ENCODE measurements at places on chromosomes 7 and 10.

DNA sequence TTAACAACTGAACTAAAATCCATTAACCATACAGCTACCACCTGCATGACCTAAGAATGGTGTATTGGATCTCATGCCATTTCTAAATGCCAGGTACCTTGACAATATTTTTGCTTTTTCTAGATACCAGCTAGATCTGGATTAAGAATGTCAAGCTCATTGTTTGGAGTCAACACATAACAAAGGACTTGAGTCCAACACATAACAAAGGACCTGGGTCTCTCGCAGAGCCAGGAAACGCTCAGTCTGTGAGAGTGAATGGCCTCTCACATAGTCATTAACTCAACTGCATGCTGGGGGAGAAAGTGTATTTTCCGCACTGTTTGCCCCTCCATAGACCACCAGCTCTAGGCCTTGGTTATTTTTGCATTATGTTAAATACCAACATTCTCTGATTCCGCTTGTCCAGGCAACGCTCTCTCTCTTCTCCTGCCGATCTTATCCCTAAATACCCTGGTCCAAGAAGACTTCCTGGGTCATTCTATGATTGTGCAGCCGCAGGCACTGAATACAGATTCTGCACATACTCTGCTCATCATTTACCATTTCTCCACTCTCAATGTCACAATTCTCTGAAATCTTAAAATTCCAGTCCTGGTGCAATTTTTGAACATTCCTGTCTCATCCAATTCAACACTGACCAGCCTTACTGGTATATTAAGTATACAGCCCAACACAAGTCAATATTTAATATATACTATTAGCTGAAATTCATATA, 31.2 kb downstream of the ITIH5 start:
- no peak for DNase-seq

DNA sequence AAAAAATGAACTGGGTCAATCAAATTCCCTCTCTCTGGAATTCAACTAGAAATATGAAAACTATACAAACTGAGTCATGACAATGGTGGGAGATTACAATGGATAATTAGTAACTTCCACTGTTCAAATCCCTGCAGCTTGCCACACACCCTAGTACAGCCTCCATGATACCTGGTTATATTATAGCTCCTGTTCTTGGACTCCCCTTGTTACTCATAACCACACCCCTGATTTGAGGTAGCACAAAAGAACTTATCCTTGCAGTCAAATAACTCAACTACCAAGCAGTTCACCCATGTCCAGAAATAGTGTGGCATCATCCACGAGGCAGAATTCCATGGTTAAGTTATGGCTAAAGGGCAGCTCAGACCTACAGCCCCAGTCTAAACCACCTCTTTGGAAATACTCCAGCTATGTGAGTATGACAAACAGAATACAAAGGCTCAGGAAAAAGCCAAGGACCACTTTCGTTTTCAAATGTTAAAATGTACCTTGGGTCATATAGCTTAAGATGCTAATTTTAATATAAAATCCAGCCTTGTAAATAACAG, 164.7 kb downstream of the CPEB3 start:
- DNase-seq = no peak

GRCh38 chr7:150976529-150977381, 1.4 kb downstream of the KCNH2 start:
- DNase-seq = no peak

DNA sequence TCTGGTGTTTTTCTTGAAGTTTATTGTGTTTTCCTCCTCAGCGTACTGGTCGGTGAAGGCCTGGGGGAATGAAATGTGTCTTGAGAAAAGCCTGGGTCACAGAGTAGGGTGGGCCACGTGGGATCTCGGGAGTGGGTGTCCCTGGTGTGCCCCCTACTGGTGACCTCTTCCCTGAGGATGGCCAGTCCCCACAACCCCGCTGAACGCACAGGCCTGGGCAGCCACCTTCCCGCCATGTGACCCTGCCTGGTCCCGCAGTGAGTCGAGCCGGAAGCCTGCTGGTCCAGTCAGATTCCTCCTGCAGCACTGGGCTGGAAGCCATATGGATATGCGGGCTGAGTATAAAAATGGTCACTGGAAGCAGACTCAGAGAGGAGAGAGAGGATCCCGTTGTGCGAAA, 52.9 kb upstream of the GNA12 start:
- no peak for DNase-seq

- DNase-seq = no peak
These were observed 18.4 kb upstream of the ZCCHC24 start for GRCh38 chr10:79463578-79464496.

- DNase-seq = no peak
These were observed 8.5 kb upstream of the NFE2L3 start for GRCh38 chr7:26143298-26144048.

DNA sequence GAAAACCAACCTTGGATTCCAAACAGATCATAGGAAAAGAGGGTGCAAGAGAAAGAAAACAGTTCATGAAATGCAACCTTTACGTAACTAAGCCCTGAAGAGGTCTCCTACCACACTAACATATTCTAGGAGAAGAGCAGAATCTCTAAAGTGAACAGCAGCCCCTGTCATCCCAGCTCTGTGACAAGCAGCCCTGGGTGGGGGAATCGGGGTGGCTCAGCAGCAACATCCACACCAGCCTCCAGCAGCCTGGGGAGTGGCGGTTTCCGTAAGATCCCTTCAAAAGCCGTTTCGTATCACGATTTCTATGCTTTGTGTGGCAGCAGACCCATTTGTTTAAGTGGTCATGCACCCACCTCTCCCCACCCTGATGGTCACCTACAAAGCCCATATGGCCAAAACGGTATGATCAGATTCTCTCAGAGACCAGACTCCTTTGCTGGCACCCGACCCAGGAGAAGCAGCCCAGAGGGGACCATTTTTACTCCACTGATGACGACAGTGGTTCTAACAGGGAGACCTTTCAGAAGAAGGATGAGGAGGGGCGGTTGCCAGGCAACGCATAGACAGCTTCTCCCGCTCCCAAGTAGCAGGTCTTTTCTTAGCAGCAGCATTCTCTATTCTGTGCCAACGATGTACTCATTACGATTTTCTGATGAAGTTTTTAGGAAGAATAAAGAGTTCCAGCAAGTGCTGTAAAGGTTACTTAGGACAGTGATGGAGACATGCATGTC, 300.6 kb downstream of the DNAJB6 start:
- DNase-seq = no peak

DNA sequence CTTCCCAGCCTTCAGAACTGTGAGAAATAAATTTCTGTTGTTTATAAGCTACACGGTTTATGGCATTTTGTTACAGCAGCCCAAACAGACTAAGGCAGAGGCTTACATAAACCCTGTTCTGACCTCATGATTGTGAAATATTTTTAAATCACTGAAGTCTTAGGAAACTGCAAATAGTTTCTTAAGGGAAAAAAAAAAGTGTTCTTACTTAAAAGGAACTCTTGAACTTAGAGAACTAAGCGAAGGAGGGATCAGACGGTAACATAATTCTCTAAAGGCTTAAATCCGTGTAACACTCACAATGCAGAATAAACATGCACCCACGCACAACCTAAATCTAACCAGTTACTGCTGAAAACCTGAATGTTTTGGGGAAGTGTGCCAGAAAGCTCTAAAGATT, 749.1 kb upstream of the LRRTM3 start:
- DNase-seq = peak; percentile 1

GRCh38 chr7:2134740-2135139, 98.0 kb downstream of the MAD1L1 start:
- DNase-seq = no peak

DNA sequence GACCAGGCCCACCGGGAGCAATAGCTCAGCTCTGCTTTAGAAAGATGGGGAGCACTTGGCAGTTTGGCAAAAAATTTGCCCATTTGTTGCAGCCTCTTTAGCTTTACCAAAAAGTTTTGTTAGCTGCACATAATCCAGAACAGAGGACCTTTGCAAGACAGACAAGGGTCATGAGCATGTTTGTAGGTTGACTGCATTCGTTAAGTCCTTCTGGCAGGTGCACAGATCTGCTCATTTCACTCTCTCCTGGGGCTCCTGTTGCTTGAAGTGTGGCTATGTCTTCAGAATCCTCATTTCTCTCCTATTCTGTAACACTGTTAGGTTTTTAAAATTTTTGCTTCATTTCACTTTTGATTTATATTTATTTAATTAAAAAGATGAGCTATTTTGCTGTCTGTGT, 96.8 kb downstream of the MYOF start:
- no peak for DNase-seq

- no peak for DNase-seq
These were observed 95.7 kb upstream of the SVIL start for GRCh38 chr10:29730458-29730857.

GRCh38 chr7:133742709-133743538, 384.2 kb upstream of the LRGUK start:
- peak; percentile 5 for DNase-seq

DNA sequence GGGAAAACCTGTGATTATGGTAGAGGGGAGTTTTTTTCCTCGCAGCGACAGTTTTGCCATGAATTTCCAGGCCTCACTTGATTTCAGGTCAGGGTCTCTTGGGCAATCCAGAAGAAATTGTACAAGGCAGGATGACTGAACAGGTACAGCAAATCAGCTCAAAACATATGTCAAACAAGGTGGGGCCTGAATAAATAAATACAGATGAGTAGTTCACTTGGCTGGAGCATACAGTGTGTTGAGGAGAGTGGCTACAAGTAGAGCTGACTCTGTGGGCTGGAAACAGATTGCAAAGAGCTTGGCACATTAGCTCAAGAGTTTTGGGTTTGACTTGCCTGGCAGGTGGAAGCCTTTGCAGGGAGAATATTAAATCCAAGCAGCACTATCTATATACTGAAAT, 15.0 kb downstream of the GIMAP8 start:
- no peak for DNase-seq

DNA sequence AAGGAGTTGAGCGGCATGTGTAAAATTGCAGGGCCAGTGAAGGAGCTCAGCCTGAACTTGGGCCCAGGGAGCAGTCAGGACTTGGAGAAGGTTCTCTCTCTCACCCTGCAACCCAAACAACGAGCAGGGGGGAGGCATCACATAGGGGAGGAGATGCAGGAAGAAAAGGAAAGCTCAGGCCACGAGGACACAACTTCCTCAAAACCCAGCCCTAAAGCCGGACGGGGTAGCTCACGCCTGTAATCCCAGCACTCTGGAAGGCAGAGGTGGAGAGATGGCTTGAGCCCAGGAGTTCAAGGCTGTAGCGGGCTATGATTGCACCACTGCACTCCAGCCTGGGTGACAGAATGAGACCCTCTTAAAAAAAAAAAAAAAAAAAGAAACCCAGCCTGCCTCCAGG, 629.1 kb downstream of the PARD3 start:
- no peak for DNase-seq

DNA sequence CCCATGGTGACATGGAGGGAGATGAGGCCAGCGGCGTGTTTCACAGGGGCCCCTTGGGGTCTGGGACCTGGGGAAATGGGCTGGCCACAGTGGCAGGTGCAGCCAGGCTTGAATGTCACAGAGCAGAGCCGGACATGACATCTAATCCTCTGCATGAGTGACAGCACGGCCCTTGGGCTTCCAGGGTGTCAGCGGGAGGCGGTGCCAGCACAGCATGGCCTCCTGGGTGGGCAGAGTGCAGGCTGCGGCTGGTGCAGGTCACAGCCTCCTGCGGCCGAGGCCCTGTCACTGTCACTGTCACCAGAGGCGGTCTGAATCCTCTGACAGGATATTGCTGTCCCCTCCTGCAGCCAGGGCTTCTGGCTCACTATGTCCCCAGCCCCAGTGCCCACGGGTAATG, 18.2 kb downstream of the BHLHA15 start:
- DNase-seq = no peak

DNA sequence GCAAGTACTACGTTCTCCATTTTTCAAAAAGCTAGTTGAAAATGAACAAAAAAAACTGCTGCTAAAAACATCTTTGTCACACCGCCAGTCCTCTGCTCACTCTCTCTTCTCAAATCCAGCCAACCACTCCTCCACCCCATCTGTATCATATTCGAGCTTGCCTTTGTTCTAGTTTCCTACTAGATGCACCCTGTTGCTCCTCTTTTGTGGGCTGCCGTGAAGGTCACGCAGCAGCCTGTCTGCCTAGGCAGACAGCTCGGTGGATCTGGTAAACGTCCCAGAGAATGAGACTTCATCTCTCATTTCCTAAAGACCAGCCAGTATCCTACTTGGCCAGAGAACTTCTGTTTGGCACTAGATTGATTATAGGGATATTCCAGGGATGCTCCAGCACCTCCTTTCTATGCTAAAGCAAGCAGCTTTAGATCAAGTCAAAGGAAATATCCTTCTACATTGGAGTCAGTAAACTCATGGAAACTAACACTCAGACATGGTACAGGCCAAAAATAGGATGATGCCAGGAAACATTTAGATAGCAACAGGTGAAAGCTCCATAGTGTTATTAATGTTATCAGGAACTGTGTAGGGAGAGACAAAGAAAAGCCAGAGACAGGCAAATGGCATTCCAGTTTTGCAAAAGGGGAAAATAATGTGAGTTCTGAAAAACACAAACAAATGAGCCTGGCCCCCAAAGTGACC, 8.7 kb upstream of the PLXNA4 start:
- DNase-seq = no peak

DNA sequence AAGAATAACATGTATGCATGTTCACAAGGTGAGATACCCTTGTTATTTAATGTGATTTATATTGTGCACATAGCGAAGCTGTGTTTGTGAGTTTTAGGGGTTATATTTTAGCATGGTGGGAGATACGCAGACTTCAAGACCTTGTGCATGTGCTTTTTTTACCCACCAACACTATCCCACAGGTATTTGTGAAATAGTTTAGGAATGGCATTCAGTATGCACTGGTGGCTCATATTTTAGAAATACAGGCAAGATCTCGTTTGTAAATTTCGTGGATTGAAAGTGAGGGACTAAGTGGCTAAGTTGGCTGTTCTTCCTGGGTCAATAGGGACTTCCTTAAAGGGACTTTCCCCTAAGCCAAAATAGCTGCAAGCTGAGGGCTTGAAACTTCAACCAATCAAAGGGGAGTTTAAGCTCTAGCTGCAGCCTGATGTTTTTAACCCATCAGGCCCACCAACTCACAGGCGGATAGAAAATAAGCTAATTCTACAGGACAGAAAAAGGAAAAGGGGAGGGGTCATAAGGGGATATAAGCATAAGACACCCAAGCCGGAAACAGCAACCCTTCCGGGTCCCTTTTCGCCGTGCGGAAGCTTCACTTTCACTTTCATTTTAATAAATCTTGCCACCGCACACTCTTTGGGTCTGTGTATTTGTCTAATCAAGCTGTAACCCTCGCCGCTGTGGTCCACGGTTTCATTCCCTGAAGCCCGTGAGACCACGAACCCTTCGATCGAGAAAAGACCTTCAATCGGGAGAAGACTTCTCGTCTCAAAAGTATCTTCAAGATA, 291.0 kb downstream of the GPR158 start:
- no peak for DNase-seq

DNA sequence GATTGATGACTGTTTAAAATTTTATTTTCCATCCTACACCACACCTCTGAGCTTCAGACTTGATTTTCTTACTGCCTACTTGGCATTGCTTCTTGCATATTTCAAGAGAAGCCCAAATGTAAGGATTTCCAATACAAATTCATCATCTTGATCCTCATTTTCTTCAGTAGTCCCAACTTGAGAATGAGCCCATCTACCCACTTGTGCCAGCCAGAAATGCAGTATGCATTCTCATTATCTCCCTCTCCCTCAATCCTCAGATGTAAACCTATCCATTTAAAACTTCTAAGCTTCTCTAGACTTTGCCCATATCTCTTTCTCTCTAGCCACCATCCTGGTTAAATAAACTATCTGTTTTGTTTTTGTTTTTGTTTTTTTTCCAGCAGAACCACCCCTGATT, 22.4 kb upstream of the EGFR start:
- no peak for DNase-seq

- DNase-seq = no peak
These were observed 135.8 kb upstream of the UNC5B start for GRCh38 chr10:71076473-71077142.

GRCh38 chr10:55374060-55374459, 573.0 kb upstream of the PCDH15 start:
- no peak for DNase-seq

GRCh38 chr10:122044045-122044661, 55.2 kb downstream of the TACC2 start:
- DNase-seq = no peak

All from fibroblast of skin of left biceps (primary cell).